ENCODE measurements at places on chromosomes 7 and 10.

DNA sequence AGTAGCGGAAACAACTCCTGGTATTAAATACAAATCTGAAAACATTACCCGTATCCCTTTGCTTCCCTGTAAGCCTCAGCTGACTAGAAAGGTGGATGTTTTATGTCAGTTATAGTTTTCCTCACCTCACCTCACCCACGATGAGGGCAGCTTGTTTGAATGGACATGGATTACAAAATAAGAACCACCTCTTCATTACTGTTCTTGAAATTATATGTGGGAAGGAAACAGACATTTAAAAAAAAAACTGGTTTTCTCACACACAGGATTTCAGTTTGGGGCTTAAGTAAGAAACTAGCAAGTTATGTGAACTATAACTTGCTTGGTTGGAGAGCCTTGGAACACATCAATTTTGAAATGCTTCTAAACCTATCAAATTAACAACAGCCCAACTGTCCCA, 232.9 kb upstream of the CCDC6 start:
- no peak for DNase-seq

DNA sequence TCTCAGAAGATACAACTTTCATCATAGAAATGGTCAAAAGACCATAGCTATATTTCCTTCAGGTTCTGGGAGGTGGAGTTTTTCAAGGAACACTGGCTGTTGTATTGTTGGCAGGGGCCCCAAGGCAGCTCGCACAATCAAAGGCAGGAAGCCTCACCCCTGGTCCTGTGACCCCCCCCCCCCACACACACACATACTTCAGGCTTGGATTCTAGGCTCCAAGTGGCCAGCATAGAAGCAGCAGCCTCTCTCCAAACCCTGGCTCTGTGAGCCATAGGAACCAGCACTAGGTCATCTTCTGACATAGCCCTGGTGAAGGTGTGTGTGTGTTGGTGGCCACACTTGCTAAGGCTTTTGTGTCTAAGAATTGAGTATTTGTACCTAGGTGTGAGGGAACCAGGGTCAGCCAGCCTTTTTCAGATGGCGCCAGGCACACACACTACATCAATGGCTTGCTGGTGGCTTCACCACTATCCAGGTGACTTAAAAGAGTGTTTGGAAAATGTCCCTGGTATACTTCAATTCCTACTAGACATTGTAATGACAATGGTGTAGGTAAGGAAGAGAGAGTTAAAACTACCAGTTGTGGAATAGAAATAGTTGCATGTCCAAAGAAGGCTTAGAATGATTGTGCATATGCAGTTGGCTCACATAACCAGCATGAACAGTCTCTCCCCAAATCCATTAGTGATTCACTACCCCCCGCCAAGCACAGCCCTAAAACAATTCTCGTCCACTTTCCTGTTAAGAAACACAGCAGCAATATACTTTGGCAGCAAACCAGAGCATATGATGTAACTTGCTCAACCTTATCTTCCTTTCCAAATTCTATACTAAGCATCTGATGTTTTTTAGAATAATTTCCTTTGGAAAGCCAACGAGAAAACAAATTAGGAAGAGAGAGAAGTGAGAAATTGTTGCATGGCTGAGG, 91.3 kb downstream of the AVL9 start:
- DNase-seq: no peak

DNA sequence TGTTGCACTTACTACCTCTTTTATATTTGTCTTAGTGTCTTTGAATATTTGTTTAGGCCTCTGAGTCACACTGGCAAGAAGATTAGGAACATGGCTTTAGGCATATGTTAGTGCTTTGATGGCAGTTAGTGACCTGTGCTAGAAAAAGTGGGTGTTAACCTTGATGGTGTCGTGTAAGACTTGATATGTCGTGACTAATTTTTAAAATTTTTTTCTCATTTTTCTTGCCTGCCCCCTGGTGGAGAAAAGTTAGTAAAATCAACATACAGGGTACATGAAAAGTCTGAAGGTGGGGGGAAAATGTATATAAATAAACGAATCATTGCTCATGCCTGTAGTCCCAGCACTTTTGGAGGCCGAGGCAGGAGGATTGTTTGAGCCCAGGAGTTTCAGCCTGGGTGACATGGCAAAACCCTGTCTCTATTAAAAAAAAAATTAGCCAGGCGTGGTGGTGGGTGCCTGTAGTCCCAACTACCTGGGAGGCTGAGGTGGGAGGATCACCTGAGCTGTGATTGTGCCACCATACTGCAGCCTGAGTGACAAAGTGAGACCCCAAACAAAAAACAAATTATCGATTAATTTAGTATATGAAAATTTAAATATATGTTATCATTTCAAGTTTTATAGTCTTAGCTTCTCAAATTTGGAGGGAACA, 44.6 kb downstream of the TAX1BP1 start:
- no peak for DNase-seq

GRCh38 chr10:133257489-133258065, 19.1 kb downstream of the ADAM8 start:
- DNase-seq: no peak

GRCh38 chr10:79420974-79421688, 24.3 kb downstream of the ZCCHC24 start:
- DNase-seq: no peak

DNA sequence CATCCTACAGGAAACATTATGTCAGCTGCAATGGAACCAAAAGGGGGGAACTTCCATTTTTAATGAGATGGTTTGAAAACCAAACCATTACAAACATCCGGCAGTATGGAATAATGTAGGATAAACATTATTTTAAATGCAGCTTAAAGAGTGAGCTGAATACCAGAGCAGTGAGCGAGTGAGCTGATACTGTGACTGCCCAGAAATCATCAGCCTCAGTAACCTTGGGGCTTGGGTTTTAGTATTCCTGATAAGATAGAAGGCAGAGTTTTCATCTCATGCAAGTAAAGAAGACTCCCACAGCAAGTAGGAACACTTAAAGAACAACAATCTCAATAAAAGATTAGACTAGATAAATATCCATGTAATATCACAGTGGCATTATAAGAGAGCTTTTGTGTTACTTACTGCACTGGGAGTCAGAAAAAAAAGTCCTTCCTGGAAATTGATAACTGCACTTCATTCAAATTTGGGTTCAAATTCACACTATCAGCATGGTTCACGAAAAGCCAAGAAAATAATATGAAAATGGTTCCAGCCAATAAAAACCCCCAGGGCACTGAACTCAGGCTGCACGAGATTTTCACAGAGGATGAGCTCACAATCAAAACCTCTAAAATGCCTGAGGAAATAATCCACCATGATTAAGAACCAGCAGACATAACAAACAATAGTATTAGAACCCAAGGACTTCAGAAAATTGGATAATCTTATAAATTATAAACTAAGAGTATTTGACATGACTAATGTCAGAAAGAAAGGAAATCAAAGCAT, 115.7 kb downstream of the MTPAP start:
- DNase-seq: no peak

DNA sequence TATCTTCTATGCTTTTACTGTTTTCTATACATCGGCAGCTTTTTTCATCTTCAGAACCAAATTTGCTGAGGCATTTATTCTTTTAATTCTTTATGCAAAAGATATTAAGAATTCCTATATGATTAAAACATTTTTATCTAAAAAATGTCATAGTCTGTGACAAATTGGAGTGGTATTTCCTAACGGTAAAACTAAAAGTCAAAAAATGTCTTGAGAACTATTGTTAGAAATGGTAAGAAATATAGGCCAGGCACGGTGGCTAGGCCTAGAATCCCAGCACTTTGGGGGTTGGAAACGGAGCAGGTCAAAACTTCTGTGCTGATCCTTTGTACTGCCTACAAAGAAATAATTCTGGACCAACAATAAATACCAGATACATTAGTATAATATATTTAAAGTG, 57.7 kb upstream of the PRR15 start:
- no peak for DNase-seq

DNA sequence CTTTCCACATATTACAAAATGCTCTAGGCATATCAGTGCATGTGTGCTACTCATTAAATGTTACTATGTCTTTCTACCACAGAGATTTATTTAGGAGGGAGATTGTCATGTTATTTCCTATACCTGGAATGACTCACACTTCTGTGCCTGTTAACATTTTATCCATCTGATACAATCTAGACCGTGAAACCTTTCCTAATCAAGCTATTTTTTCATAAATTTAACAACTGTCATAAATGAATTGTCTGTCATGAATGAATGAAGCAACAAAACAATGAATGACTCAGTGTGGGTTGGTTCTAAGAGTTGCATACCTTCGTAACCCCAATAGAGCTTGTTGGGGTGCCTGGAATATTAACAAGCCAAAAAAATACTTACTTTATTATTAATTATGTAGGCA, 554.3 kb downstream of the GRM8 start:
- no peak for DNase-seq

DNA sequence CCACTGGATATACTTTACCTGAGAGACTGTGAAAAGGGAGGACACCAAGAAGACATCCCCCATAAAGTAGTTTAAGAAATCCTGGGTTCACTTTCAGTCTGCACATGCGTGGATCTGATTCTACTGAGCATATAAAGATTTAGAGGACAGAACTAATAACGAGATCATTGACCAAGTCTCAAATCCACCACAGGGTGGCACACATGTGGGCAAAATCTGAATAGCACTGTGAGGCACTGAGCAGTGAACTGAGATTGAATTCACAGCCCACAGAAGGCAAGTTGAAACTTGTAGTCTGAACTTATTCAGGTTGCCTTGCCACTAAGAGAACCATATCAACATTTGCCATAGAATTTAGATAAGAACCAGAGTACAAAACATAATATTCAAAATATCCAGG, 818.6 kb downstream of the GRID1 start:
- no peak for DNase-seq

GRCh38 chr10:34339816-34340553, 475.1 kb downstream of the PARD3 start:
- DNase-seq: no peak

GRCh38 chr7:5231116-5231515, 41.1 kb downstream of the WIPI2 start:
- no peak for DNase-seq

DNA sequence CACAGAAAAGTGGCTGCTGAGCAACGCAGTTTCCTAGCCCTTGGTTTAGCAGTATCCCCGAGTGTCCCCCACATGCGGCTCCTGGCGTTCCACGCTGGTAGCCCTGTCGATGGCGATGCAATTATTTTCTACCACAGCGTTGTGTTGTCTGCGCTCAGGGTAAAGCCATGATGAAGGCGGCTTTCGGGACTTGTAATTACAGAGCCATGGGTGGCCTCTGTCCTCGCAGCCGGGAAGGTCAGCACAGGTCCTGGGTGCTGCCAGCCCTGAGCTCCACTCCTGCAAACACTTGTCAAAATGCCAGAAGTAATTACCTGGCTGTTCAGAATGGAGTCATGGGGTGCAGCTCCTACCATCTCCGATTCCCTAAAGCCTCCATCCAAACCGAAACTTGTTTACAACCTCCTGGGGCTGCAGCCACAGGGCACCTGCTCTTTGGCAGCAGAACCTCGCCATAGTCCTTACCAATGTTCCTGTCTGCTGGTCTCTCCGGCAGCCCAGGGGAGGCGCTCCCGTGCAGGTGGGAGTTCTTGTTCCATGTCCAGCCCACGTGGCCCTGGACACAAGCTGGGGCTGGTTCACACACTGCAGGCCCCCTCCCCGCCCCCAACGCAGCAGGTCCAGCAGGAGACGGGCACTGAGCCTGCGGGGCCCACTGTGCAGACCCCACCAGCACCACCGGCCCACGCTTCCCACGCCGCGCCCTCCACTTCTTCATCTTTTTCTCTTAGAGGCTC, 512.6 kb downstream of the PTPRN2 start:
- no peak for DNase-seq

- no peak for DNase-seq
Measured at GRCh38 chr7:75849573-75849972, 29.3 kb upstream of the RHBDD2 start.

DNA sequence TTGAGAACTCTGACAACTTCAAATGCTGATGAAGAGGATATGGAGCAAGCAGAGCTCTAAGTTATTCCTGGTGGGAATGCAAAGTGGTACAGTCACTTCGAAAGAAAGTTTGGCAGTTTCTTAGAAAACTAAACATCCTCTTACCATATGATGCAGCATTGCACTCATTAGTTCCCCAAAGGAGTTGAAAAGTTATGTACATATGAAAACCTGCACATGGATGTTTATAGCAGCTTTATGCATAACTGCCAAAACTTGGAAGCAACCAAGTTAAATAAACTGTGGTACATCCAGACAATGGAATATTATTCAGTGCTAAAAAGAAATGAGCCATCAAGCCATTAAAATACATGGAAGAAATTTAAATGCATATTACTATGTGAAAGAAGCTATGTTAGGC, 779.3 kb upstream of the COBL start:
- no peak for DNase-seq

DNA sequence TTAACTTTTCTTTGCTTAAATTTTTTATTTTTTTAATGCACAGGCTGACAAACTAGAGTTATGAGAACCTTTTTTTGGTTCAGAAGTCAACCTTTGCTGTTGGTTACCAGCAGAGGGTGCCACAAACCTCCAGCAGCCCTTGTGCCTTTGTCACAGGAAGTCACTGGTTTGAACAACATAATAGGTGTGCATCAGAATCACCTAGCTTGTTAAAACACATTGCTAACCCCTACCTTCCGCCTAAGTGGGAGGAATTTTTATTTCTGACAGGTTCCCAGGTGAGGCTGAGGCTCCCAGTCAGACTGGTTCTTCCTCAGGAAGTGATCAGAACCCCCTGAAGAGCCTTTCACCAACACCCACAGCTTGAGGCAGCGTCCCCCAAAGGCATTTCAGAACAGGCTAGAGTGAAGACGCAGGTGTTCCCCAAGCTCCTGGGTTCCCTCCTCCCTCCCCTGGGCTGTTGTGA, 22.6 kb upstream of the VDAC2 start:
- no peak for DNase-seq

GRCh38 chr10:112565434-112566053, 118.5 kb downstream of the VTI1A start:
- no peak for DNase-seq

- DNase-seq: no peak
Measured at GRCh38 chr10:108375691-108376090, 1211.2 kb upstream of the SORCS1 start.

GRCh38 chr7:157897681-157898080, 560.9 kb downstream of the DNAJB6 start:
- DNase-seq: no peak

- DNase-seq: no peak
Measured at GRCh38 chr7:47389923-47390630, 191.8 kb downstream of the TNS3 start.

DNA sequence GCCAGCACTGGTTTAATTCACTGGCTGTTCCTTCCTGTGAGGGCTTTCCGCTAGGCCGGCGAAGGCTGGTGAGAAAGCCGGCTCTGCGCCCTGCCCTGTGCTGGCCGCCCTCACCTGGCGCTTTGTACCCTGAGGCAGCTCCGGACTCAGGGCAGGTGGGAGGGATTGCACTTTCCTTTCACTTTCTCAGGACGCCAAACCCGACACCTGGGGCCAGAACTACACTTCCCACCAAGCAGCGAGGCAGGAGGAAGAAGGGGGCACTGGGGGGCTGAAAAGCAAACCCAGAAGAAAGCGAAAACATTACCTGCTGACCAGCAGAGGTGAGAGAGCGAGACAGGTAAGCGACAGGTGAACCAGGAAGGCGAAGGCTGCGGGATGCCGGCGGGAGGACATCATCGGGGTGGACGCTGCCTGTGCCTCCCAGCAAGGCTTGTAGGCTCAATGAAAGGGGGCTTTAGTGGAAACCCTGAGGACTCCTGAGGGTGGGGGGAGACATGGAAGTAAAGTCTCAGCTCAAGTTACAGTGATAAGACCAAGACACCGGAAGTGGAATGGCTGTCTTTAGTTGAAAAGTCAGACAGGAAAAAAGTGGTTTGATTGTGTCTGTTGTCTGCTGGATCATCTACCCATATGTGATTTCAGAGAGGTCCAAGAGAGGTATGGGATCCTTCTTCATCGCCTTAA, at the start of gene RAB19:
Gene RAB19, plus strand, starts transcription at position 181 of the 687 bp plus-strand sequence. CDS start 3,589 bp downstream, outside the sequence.
- DNase-seq: no peak

Measured in C1 segment of cervical spinal cord (tissue), 14 donors.